Hematopoietic multipotent progenitor cell (in vitro differentiated cells): ENCODE measurements at places on chromosomes 5 and 9.
A peak's percentile ranks its signal among the peaks of the same experiment; 100 is the strongest.

DNA sequence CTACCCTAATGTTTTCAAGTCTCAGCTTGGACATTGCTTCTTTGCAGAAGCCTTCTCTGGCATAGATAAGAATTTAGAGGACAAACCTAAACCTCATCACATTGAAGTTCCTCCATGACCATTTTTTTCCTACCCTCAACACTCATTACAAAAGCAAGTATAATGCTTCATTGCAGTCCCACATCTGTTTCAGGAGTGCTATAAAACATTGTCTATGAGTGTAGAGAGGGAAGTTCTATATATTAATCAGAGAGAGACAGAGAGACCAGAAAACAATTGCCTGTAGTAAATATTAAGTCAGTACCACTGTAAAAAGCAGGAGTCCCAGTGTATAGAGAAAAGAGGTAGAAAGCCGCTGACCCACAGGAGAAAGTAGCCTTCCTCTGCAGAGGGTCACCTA, 149.7 kb downstream of the PRELID2 start:
- no peak for DNase-seq

DNA sequence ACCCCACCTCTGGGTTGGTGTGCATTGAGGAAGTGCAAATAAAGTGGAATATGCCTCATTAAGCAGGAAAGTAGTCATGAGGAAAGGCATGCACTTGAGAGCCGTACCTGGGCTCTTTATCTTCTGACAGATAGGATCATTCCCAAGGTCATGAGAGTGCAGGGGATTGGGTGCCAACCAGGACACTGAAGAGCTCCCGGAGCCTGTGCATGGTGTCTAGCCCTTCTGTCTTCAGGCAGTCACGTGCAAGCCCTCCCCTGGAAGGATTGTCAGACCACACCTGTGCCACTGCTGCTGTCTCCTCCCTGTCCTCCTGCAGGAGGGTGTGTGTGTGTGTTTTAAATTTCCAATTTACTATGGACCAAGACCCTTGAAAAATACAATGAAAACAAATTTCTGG, 69.6 kb downstream of the PDE8B start:
- DNase-seq = no peak

DNA sequence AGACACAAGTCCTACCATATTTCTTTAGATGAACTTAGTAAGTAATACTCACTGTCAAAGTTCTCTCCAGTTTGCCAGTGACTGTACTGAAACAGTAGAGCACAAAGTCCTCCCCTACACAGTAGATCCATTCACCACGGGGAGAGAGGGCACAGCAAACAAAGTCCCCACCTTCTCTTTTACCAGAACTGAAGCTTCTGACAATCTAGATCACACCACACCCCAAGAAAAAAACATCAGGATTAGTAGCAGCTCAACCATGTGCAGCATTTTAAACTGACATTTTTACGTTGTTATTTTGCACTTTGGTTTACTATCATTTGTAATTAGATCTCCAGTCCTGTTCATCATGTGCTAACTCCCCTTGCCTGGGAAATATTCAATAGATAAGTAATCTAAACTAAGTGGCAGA, 23.0 kb downstream of the DNAJA1 start:
- DNase-seq = no peak

DNA sequence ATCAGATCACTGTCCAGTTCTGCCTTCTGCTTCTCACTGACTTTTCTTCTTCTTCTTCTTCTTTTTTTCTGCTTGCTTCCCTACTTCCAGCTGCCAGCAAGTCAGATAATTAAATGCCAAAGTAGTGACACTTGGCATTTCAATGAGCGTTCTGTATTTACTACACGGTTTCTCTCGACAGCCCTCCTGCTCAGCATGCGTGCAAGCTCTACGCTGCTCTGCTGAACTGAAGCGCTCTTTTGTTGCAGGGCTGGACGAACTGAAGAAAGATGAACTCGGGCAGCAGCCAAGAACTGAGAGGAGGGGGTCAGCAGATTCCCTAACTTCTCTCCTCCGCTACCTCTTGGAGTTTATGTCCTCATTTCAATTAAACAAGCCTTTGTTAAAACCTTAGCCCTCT, 319.1 kb downstream of the GLIS3 start:
- DNase-seq = no peak

GRCh38 chr9:122988920-122989621, 44.4 kb upstream of the GPR21 start:
- peak; percentile 72 for DNase-seq

DNA sequence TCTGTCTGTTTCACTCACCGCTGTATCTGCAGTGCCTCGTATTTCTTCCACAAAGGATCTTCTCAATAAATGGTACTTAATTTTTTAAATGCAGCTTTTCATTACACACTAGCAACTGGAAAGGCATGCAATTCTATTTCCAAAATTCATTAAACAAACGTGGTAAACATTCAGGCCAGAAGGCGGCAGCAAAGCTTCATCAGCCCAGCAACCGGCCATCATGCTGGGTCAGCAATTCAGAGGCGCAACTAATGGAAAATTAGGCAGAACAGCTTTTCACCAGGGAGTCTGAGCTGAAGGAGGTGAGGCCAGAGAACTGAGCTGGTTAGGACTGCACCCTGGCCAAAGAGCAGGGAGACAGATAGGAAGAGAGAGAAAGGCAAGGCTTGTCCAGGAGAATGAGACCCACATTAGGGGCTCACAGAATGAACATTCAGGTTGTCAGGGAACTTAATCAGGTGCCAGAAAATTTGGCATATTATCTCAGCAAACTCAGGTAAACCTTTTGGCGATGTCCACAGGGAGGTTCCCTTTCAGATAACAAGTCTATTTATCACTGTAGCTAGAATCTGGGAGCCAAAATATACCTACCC, 17.7 kb upstream of the RNF180 start:
- DNase-seq = peak; percentile 22

DNA sequence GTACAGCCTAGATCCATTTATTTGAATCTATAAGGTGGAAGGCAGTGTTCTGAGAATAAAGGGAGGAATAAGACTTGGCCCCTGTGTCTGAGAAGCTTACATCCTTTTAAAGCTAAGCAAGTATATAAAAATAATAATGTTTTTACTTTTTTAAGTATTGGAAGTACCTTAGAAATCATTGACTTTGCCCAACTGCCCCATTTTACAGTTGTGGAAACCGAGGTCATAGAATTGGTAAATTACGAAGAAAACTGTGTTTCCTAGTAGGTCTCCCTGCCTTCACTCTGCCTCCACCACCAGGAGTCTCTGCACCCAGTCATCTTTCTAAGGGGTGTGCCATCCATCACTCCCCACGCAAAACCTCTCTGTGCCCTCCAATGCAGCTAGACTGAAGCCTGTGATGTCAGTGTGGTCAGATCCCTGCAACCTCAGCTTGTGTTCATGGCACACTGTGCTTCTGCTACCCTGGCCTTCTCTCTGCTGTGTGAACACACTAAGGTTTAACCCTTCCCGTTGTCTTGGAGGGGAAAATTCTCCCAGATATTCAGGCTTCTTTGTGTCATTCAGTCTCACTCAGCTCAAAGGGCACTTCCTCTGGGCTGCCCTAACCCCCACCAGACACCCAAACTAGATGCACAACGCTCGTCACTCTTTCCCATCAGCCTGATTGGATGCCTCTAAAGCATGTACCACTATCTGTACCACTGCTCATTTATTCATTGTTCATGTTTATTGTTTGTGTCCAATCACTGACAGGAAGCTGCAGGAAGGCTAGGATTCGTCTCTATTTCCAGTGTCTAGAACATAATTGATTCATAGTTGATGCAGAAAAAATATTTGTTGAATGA, 18.2 kb downstream of the ADRB2 start:
- no peak for DNase-seq

- no peak for DNase-seq
These were observed 435.6 kb downstream of the EFNA5 start for GRCh38 chr5:107235167-107235566.

DNA sequence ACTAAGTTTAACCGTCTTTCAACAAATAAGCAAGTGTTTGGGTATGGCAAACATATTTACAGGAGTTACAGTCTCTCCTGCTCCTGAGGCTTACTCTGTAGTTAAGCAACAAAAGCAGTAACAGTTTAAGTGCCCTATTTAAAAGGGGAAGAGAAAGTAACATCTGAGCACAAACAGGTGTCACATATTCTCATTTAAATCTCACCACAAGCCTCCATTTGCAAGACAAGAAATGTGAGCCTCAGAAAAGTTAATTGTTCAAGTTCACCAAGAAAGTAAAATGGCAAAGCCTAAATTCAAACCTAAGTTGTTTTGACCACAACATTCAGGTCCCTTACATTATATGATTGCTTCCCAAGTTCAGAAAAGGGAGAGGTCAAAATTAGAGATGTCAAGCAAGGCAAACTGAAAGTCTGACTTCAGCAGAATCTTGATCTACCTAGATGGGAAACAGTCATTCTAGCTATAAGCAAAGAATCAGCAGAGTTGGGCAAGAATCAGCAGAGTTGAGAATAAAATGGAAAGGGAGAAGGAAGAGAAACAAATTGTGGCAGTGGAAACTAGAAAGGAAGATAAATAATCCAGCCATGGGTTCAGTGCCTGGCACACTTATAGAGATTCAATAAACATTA, 93.4 kb downstream of the STRBP start:
- DNase-seq = peak; percentile 23

DNA sequence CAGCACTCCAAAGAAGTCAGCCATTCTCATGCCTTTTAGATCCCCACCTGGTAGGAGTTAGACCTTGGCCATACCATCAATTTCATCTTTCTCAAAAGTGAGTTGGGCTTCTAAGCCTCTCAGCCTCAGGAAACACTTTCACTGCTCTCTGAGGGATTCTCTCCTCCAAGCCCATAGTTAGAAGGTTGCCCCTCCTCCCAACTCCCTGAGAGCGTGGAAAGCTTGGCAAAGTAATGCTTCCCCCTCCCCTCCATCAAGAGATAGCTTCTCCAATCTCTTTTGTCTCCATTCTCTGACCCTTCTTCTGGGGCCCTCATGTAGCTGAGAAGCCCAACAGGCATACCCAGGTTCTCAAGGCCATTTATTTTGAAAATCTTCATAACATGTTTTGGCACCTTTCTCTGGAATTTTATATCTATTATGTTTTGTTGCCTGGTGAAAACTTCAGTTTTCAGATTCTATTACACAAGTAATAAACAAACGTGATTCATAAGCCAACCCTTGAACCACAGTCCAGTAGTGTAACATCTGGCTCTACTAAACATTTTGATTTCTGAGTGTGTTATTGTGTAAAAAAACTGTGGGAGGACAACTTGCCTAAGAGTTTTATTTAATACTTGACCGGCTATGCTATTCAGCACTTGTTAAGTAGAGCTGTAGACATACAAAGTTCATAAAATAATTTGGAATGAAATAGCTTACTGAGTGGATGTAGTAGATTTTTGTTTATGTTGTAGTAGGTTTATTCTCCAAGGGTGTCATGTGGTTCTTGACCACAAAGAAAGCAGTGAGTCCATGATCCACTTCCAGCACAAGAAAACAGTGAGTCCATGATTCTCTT, 17.1 kb downstream of the LVRN start:
- DNase-seq = no peak

- DNase-seq = no peak
These were observed 116.6 kb downstream of the KLHL3 start for GRCh38 chr5:137619191-137619870.

GRCh38 chr5:102130386-102130785, 165.7 kb downstream of the SLCO4C1 start:
- DNase-seq = no peak

DNA sequence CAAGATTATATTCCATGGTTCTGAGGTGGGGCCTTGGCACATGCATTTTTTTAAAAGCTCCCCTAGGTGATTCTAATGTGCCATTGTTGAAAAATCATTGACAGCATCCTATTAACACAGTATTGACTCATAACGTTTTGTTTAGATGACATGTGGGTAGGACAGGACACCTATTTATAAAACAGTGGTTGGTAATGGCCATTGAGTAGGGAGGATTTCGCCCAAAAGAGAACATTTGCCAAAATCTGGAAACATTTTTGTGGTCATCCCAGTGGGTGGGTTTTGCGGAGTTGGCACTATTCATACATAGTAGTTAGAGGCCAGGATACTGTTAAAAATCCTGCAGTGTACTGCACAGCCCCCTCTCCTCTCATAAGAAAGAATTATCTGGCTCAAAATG, 6.4 kb upstream of the CHD1 start:
- no peak for DNase-seq
